IMR-90 (cell line): ENCODE measurements at places on chromosomes 6 and 20.

GRCh38 chr20:57835588-57836455 is 126.0 kb upstream of the PMEPA1 start:
- no peaks in the 10 kb centered on the region for H3K36me3 ChIP-seq
- H3K4me3 ChIP-seq, result no peak overlapping the region
- no peaks in the 10 kb centered on the region for H3K4me1 ChIP-seq

DNA sequence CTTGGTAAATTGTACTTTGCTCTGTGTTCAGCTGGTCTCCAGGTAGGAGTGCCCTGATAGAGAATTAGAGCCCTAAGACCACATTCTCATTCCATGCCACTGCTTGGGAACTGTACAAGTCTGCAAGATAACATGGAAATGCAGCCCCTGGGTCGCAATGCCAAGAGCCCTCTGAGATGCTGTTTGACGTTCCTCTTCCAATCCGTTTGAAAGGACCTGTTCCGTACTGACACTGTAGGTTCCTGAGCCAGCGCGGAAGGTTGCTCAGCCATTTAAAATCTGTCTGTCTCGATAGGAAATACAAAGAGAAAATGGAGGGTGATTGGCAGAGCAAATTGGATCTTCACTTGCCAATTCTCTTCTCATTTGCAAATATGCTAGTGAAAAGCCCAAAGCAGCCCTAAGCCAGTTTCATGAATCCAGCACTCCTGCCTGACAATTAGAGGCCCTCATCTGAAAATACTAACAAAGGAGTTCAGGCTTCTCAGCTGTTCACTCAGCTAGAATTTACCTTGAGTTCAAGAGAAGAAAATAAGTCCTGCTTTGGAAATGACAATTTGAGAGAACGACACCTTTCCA is 100.6 kb upstream of the AFDN start:
- no peaks in the 10 kb centered on the region for H3K36me3 ChIP-seq
- H3K27ac ChIP-seq, result no peak overlapping the region
- DNase-seq, result no peak
- no peaks in the 10 kb centered on the region for H3K27me3 ChIP-seq

DNA sequence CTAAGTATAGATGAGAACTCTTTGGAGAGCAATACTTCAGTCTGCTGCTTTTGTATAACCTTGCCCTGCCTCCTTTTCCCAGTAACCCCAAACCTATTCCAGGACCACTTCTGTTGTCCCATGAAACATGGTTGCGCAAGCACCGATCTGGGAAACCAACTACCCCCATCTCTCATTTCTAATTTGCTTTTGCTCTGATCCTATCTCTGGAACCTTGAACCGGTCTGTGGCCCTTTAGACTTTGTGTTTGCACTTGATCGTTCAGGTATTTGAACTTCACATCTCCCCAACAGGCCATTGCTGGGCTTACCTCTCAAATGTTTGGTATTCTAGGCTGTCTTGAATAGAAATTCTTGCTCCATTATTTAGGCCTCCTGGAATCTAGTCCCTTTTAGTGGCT is 25.0 kb downstream of the L3MBTL3 start:
- H3K36me3 ChIP-seq, result peaks cover 5% of the 10 kb centered on the region
- H3K4me3 ChIP-seq, result no peak overlapping the region
- no peaks in the 10 kb centered on the region for H3K27me3 ChIP-seq
- H3K4me1 ChIP-seq, result peaks cover 6% of the 10 kb centered on the region
- no peak for DNase-seq

- no peaks in the 10 kb centered on the region for H3K4me1 ChIP-seq
- no peaks in the 10 kb centered on the region for H3K36me3 ChIP-seq
- H3K4me3 ChIP-seq, result no peak overlapping the region
Measured at GRCh38 chr6:87907521-87907920, 140.1 kb upstream of the SPACA1 start.

GRCh38 chr20:41357424-41358163 is 9.0 kb downstream of the EMILIN3 start:
- no peak overlapping the region for H3K27ac ChIP-seq
- no peak for DNase-seq
- H3K27me3 ChIP-seq, result no peaks in the 10 kb centered on the region; the same call in 1 of the 2 replicates

- peak; percentile 77 for DNase-seq
- H3K4me3 ChIP-seq, result no peak overlapping the region
- peaks cover 2% of the 10 kb centered on the region; the same call in 1 of the 2 replicates for H3K4me1 ChIP-seq
Measured at GRCh38 chr6:56040223-56040622, 164.8 kb upstream of the BMP5 start.

- no peak overlapping the region for H3K4me3 ChIP-seq
- H3K27me3 ChIP-seq, result no peaks in the 10 kb centered on the region
- peaks cover 12% of the 10 kb centered on the region for H3K4me1 ChIP-seq
- no peak overlapping the region for H3K27ac ChIP-seq
- no peaks in the 10 kb centered on the region for H3K36me3 ChIP-seq
Measured at GRCh38 chr20:53898556-53898931, 171.8 kb downstream of the BCAS1 start.

- DNase-seq, result no peak
- no peak overlapping the region for H3K4me3 ChIP-seq
- H3K27me3 ChIP-seq, result peaks cover 8% of the 10 kb centered on the region
- no peak overlapping the region for H3K27ac ChIP-seq
- H3K4me1 ChIP-seq, result no peaks in the 10 kb centered on the region
Measured at GRCh38 chr6:138869398-138869797, 73.5 kb downstream of the ECT2L start.

DNA sequence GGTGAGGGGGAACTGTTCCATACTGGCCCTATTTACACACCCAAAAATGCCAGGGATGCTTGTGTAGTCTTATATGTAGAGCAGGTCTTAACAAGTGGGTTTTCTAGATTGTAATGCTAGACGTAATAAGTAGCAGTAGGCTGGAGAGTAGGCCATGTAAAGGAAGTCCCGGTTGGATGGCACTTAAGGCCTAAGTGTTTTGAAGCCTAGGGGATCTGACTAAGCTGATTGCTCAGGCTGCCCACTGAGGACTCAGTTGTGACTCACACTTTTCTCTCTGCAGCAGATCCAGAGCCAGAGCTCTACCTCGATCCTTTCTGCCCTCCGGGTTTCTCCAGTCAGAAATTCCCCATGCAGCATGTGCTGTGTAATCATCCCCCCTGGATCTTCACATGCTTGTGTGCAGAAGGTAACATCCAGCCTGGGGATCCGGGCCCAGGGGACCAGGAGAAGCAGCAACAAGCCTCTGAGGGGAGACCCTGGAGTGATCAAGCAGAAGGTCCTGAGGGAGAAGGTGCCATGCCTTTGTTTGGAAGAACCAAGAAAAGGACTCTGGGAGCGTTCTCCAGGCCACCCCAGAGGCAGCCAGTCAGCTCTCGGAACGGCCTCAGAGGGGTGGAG is 26.6 kb downstream of the ZNF133 start:
- no peaks in the 10 kb centered on the region; the same call in 1 of the 2 replicates for H3K4me1 ChIP-seq
- no peak overlapping the region; the same call in 1 of the 2 replicates for H3K27ac ChIP-seq
- peaks cover 17% of the 10 kb centered on the region for H3K36me3 ChIP-seq
- no peak overlapping the region for H3K4me3 ChIP-seq

DNA sequence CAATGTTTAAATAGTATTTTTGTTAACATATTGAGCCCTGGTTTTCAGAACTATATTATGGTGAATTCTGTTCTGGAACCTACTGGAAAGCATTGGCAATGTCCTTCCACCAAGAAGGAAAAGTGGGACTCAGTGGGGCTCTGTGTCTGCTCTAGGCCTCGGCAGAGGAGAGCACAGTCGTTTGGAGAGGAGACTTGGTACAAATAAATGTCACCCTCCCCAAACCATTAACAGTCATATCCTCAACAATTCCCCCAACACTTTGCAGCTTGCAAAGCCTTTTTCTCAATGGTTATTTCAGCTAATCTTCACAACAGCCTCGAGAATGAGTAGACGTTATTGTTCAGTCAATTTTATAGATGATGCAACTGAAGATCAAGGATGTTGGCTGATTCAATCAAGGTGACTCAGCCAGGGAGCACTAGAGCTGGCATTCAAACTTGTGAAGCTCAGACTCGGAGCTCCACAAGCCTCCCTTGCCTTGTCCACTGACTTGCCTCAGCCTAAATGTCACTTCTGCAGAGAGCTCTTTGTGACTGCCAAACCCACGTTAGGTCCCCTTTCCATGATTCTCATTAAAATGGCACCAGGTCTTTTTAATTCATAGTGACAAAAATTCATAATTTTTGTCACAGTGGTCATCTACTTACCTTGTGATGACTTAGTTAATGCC is 60.6 kb downstream of the TOX2 start:
- peak overlapping the region; percentile 74 for H3K27ac ChIP-seq
- peaks cover 2% of the 10 kb centered on the region; the same call in 1 of the 2 replicates for H3K36me3 ChIP-seq
- H3K4me1 ChIP-seq, result peaks cover 7% of the 10 kb centered on the region
- H3K27me3 ChIP-seq, result no peaks in the 10 kb centered on the region
- H3K4me3 ChIP-seq, result no peak overlapping the region
- peak; percentile 93 for DNase-seq

DNA sequence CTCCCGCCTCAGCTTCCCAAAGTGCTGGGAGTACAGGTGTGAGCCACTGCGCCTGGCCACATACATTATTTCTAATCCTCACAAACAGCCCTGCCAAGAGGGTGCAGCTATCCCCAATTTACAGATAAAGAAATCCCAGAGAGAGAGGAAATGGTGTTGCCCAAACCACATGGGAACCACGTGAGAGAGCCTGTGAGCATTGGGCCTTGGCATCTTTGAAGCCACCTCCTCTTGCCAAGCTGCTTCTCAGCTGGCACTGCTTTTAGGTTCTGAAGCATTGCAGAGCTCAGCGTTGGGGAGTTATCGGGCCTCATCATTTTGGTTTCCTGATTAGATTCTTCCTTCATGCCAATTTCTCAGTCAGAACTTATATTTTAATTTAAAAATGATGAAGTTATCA is 80.3 kb downstream of the CTNNBL1 start:
- DNase-seq, result no peak
- no peaks in the 10 kb centered on the region for H3K27me3 ChIP-seq
- H3K36me3 ChIP-seq, result peaks cover 6% of the 10 kb centered on the region
- no peaks in the 10 kb centered on the region for H3K4me1 ChIP-seq

- H3K27ac ChIP-seq, result no peak overlapping the region
- peaks cover 16% of the 10 kb centered on the region for H3K4me1 ChIP-seq
- H3K27me3 ChIP-seq, result no peaks in the 10 kb centered on the region
- DNase-seq, result no peak
Measured at GRCh38 chr6:44660561-44661220, 273.2 kb downstream of the CDC5L start.

GRCh38 chr20:31679357-31680285 is 41.9 kb downstream of the COX4I2 start:
- H3K36me3 ChIP-seq, result peaks cover 23% of the 10 kb centered on the region
- H3K27ac ChIP-seq, result peak overlapping the region; percentile 4; the same call in 1 of the 2 replicates
- H3K4me1 ChIP-seq, result peaks cover 36% of the 10 kb centered on the region
- H3K27me3 ChIP-seq, result no peaks in the 10 kb centered on the region

GRCh38 chr6:72316675-72317380 is 305.0 kb upstream of the KCNQ5 start:
- no peak for DNase-seq
- H3K36me3 ChIP-seq, result no peaks in the 10 kb centered on the region
- H3K27me3 ChIP-seq, result no peaks in the 10 kb centered on the region
- no peaks in the 10 kb centered on the region for H3K4me1 ChIP-seq
- no peak overlapping the region for H3K4me3 ChIP-seq

GRCh38 chr20:12152996-12153395 is 235.3 kb downstream of the BTBD3 start:
- H3K4me3 ChIP-seq, result no peak overlapping the region
- no peak overlapping the region for H3K27ac ChIP-seq
- H3K27me3 ChIP-seq, result no peaks in the 10 kb centered on the region
- DNase-seq, result peak; percentile 90
- H3K4me1 ChIP-seq, result peaks cover 4% of the 10 kb centered on the region
- H3K36me3 ChIP-seq, result no peaks in the 10 kb centered on the region

DNA sequence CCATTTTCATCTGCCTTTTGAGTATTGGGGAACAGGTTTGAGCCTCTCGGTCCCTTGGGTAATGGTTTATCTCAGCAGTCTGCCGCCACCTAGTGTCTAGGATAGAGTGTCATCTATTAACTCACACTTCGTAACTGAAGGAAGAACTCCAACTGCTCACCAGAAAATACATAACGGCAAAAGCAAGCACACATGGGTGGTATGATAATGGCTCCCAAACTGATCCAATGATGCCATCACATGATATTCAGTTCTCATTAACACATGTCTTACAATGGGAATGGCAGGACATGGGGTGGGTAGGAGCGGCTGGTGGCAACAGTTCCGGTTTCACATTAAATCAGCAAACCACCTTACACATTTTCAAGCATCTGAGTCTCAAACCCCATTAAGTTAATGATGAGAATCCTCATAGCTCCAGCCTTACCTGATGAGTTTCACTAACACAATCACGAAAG is 110.7 kb upstream of the PHACTR1 start:
- H3K27ac ChIP-seq, result no peak overlapping the region
- DNase-seq, result peak; percentile 75
- no peaks in the 10 kb centered on the region for H3K27me3 ChIP-seq

GRCh38 chr6:129370268-129370916 is 339.6 kb downstream of the ARHGAP18 start:
- H3K4me3 ChIP-seq, result no peak overlapping the region
- H3K27me3 ChIP-seq, result peaks cover 4% of the 10 kb centered on the region; the same call in 1 of the 2 replicates
- no peaks in the 10 kb centered on the region for H3K4me1 ChIP-seq
- H3K36me3 ChIP-seq, result no peaks in the 10 kb centered on the region
- no peak overlapping the region for H3K27ac ChIP-seq

GRCh38 chr6:15770347-15771143 is 107.7 kb upstream of the DTNBP1 start:
- DNase-seq, result peak; percentile 8
- 0 out of 2 replicates have a peak, but pooled peaks cover 3% of the 10 kb centered on the region for H3K4me1 ChIP-seq
- H3K36me3 ChIP-seq, result no peaks in the 10 kb centered on the region
- H3K4me3 ChIP-seq, result no peak overlapping the region
- H3K27me3 ChIP-seq, result peaks cover 9% of the 10 kb centered on the region
- no peak overlapping the region for H3K27ac ChIP-seq

GRCh38 chr20:43352996-43353395 is 104.7 kb upstream of the SRSF6 start:
- no peak overlapping the region for H3K4me3 ChIP-seq
- H3K27me3 ChIP-seq, result no peaks in the 10 kb centered on the region
- no peak for DNase-seq
- H3K27ac ChIP-seq, result no peak overlapping the region
- no peaks in the 10 kb centered on the region for H3K36me3 ChIP-seq
- H3K4me1 ChIP-seq, result no peaks in the 10 kb centered on the region

DNA sequence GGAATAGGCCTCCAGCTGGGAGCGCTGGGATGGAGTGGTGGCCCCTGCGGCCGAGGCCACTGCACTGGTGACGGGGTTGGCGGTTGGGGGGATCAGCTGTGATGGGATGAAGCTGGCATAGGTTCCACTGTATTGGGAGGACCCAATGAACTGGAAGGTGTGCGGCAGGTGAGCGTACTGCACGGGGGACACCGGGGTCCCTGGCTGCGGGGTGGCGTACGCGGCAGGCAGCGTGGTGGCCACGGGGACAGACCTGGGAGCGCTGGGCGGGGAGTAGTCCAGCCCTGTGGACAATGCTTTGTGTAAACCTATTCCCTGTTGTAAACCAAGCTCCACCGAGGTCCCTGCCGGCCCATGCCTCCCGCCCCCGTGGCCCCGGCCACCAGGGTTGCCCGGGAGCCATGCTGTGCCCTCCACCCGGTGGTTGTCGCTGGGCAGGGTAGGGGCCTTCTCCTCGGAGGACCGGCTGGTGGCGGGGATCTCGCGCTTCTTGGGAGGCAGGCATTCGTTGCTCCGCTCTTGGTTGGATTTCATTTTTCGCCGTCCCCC is 89.5 kb downstream of the GMPR start:
- peaks cover 2% of the 10 kb centered on the region for H3K4me1 ChIP-seq
- no peak overlapping the region for H3K27ac ChIP-seq
- peaks cover 19% of the 10 kb centered on the region for H3K36me3 ChIP-seq
- no peak overlapping the region for H3K4me3 ChIP-seq
- no peak for DNase-seq
